Hepatocyte (in vitro differentiated cells): ENCODE measurements at places on chromosomes 7 and 10.

GRCh38 chr10:10644008-10644646 is 373.5 kb upstream of the CELF2 start:
- DNase-seq: no peak

DNA sequence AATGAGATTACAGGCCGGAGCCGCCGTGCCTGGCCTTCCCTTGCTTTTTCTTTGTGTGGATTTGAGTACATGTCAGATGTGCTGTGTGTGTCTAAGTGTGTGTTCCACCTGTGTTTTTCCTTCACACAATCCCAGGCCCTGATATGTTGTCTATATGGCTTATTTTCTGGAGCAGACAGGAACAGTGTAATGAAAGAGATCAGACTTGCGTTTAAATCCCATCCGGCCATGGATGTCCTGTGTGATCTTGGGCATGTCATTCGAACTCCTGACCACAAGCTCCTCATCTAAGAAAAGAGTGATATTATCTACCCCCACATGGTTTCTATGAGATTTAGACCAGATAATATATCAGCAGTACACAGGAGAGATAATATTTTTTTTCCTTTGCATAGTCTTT is 37.2 kb downstream of the APBB1IP start:
- no peak for DNase-seq

- no peak for DNase-seq
Measured at GRCh38 chr10:77363210-77363609, 274.4 kb downstream of the KCNMA1 start.

- no peak for DNase-seq
Measured at GRCh38 chr10:85612378-85612775, 754.2 kb downstream of the GRID1 start.

- DNase-seq: no peak
Measured at GRCh38 chr10:54139819-54140428, 661.1 kb downstream of the PCDH15 start.

DNA sequence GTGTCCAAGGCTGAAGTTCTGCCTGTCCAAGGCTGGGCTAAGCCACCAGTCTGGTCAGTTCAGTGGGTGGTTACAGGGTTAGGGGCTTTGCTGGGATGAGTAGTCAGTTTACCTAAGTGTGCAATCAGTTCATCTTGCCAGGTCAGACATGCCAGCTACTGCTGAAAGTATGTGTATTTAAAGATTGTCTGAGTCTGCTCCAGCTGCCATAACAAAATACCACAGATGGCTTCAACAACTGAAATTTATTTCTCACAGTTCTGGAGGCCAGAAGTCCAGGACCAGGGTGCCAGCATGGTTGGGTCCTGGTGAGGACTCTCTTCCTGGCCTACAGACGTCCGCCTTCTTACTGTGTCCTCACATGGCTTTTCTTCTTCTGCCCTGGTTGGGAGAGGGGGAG is 52.4 kb upstream of the TNS3 start:
- no peak for DNase-seq

DNA sequence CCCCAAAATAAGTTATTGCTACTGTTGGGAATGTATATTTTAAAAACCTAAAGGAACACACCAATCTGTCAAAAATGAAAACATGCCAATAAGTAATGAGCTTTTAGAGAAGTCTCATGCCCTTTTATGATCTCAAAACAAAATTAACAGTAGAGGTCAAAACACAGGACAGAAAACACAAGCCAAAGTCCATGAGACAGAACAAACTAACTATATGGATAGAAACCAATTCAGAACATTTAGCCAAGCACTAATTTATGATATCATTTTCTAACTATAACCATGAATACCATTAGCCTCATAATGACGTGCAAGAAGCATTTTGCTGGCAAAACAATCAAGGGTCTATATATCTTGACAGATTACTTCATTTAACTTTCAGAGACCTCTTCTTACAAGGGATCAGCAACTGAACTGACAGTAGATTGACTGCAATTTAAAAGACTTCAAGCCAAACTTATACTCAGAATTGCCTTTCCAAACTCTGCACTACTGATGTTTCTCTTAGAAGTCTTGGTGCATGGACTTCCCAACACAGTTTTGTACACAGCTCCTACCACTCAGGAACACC is 200.9 kb downstream of the DOCK4 start:
- DNase-seq: no peak

- no peak for DNase-seq
Measured at GRCh38 chr10:3203016-3203811, 30.6 kb upstream of the PITRM1 start.

DNA sequence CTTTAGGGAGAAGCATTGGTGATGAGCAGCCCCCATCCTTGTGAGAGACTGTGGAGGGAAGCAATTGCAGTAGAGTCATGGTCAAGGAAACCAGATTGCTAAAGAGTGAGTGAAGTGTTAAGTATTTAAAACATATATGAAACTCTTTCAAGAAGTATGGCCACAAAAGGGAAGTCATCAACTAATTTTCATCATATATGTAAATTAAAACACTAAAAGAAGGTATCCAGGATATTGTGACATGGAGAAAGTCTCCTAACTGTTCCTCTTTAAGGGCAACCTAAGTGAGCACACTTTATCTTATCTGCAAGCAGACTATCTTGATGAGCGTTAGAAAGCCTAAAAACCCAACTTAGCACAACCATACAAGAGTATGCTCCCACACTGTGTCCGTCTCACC is 69.7 kb downstream of the CD36 start:
- no peak for DNase-seq

DNA sequence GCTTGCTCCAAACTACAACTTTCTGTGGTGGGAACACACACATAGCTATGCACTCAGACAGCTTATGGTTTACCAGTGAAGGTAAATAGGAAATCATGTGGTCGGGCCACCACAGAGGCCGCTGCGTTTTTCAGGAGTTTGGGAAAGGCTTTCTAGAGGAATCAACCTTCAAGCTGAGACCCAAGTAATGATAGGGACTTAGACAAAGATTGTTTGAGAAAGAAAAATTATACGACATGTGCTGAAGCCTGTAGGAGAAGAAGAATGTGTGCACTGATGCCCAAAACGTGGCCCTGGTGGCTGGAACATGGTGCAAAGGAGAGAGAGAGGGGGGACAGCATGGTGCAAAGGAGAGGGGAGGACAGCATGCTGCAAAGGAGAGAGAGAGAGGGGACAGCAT is 61.2 kb upstream of the VIPR2 start:
- DNase-seq: no peak

GRCh38 chr10:35058134-35058533 is 32.0 kb downstream of the CUL2 start:
- no peak for DNase-seq

DNA sequence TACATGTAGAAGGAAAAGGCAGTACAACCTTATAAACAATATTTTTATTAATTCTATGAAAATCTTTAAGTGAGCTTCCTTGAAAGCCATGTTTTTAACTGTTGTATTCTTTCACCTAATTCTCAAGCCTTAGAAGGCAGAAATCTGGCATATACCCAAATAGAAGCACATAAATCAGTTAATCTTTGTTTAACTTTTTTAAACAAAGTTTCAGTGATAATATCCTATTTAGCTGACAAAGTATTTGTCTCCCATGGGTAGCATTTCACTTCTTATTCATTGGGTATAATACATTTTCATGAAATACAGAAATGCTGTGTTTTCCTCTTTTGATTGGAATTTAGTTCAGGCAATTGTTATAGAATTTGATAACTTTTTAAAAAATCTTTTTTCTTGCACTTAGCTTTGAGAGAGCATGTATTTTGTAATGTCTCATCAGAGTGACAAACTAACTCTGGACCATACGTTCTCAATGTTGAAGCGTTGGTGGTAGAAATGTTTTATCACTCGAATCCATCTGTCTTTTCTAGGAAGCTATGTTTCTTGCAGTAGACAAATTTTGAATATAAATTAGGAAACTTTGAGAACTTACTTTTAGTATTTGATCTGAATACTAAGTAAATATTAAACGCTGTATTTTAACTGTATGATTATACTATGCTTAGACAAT is 78.1 kb downstream of the CREM start:
- no peak for DNase-seq

DNA sequence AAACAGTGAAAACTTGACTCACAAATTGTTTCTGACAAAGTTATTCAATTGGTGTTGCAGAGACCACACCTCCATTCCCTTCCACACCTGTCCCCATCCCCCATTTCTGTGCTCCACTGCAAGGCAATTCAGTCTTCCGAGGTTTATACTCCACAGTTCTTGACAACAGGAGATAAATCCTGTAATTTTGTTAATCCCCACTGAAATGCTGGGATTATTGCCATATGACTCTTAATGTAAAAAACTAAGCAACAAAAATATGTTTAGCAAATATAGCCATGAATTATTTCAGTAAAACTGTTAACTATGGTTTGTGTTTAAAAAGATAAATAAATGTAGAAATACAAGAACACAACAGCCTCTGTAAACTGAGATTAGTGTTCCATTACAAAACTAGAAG is 170.1 kb upstream of the SEMA3D start:
- DNase-seq: no peak

GRCh38 chr10:92787557-92788152 is 60.7 kb upstream of the EXOC6 start:
- DNase-seq: no peak

- peak; percentile 56 for DNase-seq
Measured at GRCh38 chr10:100970914-100971811, 1.9 kb downstream of the SEMA4G start.

- no peak for DNase-seq
Measured at GRCh38 chr7:78261302-78261701, 462.7 kb downstream of the PHTF2 start.

DNA sequence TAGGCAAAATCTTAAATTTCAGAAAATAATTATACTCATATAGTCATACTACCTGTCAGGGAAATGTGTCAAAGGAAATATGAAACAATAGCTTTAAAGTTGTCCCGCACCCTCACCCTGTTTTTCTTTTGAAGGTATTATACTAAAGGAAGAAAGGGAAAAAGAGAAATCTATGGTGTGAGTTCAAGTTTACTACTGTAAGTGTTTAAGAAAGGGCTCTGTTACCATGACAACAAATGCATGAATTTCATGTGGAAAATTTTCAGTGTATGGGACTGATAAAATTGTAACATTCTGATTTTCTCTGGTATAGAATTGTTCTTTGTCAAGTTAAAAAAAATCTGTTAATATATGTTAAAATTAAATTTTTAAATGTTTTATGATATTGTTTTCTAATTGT is 229.8 kb downstream of the ADK start:
- DNase-seq: no peak

DNA sequence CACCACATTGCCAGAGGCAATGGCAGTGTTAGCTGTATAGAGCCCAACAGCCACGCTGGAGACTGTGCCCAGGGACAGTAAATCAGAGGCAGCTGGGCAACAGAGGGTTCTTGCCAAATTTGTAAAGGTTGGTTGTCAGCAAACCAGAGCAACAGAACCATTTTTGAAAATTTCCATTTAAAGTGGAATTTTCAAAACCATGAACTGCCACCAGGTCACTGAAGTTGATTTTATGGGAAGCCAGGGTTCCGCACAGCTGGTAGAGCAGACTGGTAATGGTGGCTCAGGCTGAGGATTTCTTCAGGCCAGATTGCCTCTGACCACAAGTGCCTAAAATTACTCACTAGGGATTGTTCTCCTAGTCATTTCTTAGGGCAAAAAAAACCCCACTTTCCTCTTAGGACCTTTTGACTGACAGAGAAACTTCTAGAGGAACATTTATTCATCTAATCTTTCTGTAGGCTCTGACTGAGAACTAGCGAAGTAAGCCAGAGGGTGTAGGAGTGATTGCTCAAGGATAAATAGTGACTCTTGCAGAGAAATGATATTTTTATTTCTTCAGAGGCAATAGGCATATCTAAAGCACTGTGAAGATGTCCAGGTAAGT is 342.4 kb downstream of the BBS9 start:
- DNase-seq: no peak

DNA sequence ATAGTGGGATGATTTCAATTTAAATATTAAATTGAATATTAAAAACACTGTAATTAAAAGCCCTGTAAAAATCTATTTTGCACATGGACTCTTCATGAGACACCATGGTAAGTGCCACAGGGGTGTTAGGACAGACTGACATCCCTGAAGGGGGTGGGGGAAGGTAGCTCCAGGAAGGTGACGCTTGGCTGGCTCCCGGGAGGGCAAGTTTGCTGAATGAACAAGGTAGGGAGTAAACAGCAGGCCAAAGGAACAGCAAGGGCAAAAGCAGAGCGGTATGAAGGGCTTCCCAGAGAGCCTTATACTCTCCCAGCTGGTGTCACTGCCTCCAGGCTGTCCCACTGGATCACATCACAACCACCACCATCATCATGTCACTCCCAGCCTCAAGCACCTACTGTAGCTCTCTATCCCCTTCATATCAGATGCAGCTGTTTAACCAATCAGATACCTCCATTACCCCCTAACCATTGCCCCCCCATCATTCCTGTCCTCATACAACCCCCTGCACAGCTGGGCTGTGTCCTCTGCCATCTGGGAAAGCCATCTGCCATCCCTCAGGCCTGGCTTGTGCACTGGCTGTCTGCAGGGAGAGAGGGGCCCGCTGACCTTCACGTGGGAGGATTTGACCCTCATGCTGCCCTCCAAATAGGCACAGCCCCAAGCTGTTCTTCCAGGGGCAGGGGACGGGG is 19.5 kb downstream of the HSPA12A start:
- no peak for DNase-seq

DNA sequence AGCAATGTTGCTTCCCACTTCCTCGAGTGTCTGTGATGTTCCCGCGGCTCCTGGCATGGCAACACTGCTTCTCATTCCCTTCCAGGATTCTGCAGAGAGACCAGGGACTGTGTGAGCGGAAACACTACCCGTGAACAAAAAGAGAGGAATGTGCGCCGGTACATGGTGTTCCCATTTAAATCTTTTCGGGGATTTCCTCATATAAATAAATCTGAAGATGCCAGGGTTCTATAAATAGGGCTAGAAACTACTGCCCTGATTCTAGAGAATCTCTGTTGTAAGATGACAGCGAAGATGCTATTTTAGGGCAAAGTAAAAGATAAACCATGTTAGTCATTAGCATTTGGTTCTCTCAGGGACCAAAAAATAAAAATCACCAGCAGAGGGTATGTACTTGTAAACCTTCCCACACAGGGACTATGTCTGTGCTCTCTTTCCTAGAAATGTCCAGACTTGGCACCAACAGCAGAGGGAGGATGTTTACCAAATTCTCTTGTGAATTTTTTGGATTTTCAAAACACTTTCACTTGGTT is 92.2 kb upstream of the DDC start:
- DNase-seq: peak; percentile 17

DNA sequence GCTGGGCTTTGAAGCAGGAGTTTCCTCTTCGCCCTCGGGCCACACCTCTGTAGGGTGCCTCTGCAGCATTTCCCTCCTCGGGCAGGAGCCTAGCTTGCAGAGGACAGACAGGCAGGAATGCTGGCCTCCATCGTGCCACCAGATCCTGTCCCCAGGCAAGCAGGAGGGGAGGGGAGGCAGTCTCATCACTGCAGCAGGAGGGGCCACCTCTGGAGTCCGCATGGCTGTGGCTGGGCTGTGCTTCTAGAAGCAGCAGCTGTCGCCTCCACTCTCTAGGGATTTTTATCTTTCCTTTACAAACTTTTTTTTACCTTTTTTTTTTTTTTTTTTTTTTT is 181.4 kb downstream of the CUX1 start:
- DNase-seq: no peak
